ENCODE measurements at places on chromosomes 7 and 10.

- DNase-seq: no peak
Observed at GRCh38 chr10:132404911-132405462, 8.0 kb downstream of the PWWP2B start.

DNA sequence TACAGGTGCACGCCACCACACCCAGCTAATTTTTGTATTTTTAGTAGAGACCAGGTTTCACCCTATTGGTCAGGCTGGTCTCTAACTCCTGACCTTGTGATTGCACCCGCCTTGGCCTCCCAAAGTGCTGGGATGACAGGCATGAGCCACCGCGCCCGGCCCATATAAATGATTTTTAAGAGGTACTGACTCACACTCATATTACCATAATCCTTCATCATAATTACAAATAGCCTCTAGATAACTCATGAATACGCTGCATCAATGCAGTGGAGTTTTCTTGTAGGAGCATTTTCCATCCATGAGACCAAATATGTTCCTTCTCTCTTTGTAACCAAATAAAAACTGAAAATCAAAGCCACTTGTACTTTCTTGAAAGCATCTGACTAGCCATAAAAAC lies 193.3 kb downstream of the GRM8 start:
- no peak for DNase-seq

- peak; percentile 78 for DNase-seq
Observed at GRCh38 chr7:89623018-89623672, 531.1 kb upstream of the STEAP1 start.

GRCh38 chr10:6135039-6135438 lies 46.2 kb downstream of the RBM17 start:
- DNase-seq: no peak

DNA sequence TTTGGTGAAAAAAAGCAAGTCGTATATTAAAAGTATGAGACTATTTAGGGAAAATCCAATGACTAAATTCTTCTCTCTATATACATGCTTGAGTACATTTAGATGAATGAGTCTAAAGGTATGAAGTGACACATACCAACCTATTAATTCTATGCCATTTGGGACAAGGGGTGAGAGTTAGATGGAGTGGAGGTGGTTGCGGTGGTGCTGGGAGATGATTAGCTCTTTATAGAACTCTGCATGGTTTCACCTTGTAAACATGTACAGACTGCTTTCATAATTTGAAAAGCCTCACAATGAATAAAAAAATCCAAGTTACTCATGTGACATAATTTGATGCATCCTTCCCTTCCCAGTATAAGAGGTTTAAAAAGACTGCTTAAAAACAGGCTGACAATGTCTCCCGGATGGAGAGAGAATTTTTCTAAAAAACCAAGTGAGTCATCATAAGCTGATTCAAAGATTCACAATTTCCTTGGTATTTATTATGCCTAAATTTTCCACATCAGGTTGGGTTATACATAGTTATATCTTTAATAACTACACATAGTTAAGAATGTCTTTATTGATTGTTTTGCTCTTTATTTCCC lies 572.8 kb downstream of the REEP3 start:
- no peak for DNase-seq

GRCh38 chr10:11434324-11434723 lies 177.1 kb downstream of the USP6NL start:
- no peak for DNase-seq

DNA sequence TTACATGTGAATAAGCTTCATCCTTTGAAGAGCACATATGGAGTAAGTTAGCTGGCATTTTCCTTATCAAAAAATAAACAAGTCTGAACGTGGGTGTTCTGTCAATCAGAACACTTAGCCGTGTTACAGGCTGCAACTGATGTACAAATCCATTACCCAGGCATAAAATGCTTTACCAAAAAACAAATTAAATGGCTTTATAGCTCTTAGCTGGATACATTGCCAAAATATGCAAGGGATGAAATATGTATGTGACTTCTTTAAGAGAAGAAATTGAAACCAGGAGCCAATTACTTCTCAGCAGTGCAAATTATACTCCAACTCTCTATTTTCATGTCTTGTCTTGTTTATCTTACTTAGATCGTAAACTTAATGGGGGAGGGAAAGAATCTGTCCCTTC lies 214.8 kb downstream of the DGKB start:
- DNase-seq: no peak

GRCh38 chr7:138951953-138952352 lies 29.2 kb downstream of the KIAA1549 start:
- no peak for DNase-seq

- no peak for DNase-seq
Observed at GRCh38 chr10:12954866-12955265, 46.6 kb downstream of the CCDC3 start.

DNA sequence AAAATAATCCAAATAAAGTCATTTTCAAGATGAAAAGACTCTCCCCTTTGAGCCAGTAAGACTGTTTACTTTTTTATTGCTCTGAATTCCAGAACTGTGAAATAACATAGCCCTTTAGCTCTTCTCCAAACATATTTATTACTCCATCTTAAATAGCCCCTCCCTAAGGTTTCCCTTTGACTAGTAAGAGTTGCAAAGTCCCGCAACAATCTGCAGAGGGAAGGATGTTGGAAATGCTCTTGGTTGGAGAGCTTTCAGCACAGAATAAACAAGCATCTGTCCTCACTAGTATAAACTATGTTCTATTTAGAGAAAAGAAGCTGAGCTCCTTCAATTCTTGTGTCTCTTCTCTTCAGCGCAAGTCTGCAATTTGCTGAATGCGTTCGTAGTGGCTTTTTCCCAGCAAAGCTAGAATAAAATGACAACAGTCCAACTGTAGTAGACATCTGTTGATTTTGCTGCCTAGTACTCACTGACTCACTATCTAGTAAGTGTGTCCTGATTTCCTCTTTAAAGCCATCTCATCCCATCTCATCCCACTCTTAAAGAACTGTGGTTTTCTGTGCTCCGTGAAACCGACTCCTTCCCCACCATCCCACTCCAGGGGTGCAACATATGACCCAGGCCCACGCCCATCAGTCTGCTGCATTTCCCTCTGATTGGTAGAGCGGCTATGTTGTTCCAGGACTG lies 104.0 kb downstream of the FAM107B start:
- DNase-seq: no peak

- DNase-seq: no peak
Observed at GRCh38 chr10:26739071-26739631, 41.6 kb downstream of the PDSS1 start.

- no peak for DNase-seq
Observed at GRCh38 chr10:102375250-102375649, 20.3 kb upstream of the NFKB2 start.

DNA sequence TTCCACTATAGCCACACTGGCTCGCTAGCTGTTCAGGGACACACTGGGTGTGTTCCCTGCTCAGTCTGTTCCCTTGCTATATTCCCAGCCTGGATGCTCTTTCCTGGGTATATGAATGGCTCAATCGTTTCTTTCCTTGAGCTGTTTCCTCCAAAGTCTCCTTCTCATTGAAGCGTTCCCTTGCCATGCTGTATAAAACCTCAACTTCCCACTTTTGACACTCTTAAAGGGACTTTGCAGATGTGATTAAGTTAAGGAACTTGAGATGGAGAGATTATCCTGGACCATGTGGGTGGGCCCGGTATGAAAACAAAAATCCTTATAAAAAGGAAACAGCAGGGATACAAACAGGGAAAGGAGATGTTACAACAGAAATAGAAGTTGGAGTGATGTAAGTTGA lies 973.1 kb downstream of the LRMDA start:
- no peak for DNase-seq

DNA sequence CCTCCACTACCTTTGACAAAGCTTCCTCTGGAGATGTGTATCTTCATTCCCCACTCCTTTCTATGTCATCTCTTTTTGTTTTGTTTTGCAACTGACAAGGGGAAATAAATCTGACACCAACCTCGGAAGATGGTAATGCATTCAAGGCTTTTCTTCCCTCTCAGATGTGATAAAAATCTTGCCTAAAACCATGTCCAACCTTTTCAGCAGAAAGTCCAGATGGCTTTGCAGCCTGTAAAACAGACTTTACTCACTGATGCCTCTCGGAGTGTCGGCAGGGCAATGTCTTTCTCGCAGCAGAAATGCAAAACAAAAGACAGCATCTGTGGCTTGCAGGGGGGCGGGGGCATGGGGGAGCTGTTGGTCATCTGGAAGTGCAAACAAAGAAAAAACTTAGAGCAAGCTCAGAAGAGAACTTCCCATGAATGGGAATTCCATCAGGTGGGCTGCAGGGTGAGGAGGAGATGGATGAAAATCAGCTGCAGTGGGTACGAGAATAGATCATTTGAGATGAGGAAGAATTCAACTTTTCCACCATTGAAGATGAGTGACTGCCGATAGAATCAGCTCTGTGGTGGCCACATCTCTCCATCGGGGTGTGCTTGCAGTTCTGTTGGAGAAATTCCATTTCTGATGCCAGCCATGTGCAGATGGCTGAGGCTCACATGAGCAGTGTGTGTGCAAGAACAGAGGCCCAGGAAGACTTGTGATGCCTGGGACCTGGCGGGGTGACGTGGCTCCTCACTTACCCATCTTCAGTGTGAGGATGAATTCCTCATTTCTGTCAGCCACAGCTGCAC lies 237.7 kb downstream of the WDR37 start:
- no peak for DNase-seq

- DNase-seq: no peak
Observed at GRCh38 chr7:116967983-116968382, 14.7 kb downstream of the ST7 start.

DNA sequence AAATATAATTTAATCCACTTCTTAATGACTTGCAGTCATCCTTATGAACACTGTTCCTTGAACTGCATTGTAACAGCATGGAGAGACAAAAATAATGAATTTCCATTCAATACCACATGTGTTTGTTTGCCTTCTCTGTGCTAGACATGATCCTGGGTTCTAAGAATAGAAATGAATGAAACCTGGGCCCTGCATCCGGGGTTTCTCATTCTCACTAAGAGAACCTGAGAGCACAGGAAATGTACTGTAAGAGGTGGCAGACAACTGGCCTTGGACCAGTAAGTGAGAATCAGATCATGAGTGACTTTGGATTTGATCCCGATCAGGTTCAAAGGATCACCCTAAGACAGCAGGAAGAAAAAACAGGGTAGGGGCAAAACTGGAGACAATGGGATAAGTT lies 37.2 kb upstream of the CUL1 start:
- DNase-seq: no peak

DNA sequence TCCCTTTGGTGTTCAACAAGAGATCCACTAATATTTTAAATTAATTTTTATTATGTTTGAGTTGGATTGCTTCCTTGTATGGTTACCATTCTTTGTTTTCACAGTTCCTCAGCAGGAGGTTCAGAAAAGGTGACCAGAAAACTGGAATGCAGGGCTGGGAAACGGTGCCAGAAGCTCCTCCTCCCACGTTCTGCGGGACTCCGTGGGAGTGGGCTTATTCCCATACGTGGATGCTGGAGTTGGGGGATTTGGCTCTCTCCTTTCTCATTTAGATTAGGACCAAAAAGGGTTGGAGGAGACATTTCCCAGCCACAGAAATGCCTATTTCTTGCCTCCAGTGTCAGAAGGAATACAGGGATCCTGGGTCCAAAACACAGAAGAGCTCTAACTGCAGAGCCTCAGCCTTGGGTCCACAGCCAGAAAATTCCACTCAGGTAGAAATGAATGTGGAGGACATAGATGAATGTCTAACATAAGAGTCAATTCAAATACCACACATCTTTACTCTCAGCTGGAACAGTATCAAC lies 56.0 kb downstream of the SORBS1 start:
- DNase-seq: no peak

- DNase-seq: no peak
Observed at GRCh38 chr7:44893710-44894234, 8.4 kb upstream of the PURB start.

GRCh38 chr10:75648351-75648750 lies 216.9 kb downstream of the LRMDA start:
- DNase-seq: no peak

DNA sequence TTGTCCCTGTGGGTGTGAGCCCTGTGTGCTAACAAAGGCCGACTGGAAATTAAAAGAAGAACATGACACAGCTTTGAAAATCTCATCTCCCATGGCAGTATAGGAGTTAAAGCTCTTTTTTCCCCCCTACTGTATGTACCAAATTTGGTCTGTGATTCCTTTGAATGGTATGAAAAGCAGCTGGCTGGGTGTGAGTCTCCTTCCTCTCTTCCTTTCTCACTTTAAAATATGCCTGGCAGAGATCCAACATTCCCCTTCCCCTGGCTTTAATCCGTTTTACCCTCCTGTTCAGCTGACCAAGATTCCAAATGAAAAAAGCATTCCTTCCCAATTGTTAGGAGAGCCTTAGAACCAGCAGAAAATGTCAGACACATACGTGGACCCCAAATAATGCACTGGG lies 225.0 kb upstream of the CELF2 start:
- DNase-seq: no peak

DNA sequence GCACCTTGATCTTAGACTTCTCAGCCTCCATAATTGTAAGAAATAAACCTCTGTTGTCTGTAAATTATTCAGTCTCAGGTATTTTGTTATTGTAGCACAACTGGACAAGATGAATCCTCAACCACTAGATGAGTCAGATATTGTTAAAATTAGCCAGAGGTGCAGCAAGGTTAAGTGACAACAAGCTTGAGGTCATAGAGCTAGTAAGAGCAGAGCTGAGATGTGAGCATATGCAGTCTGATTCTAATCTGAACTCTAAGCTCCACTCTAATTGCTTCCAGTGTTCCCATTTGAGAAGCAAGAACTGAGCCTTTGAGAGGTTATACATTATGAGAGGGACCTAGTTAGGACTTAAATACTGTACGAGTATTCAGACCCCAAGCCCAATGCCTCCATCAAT lies 93.1 kb downstream of the FZD1 start:
- no peak for DNase-seq

- no peak for DNase-seq
Observed at GRCh38 chr7:35037211-35037525, at the start of gene DPY19L1. TSS of gene DPY19L1 (minus strand) at chr7:35037485. CDS start at chr7:35037394, 91 bp downstream.

- no peak for DNase-seq
Observed at GRCh38 chr7:37039131-37039749, 314.9 kb upstream of the AOAH start.

GRCh38 chr7:97307521-97308108 lies 190.1 kb downstream of the SDHAF3 start:
- DNase-seq: no peak

- DNase-seq: no peak
Observed at GRCh38 chr10:18523858-18524257, 127.5 kb downstream of the NSUN6 start.

GRCh38 chr7:10300577-10300976 lies 673.1 kb upstream of the PHF14 start:
- DNase-seq: no peak

- no peak for DNase-seq
Observed at GRCh38 chr10:128035557-128035973, 90.7 kb downstream of the MKI67 start.
